Ureter (tissue), 1 donor: ENCODE measurements at places on chromosomes 3 and 15.

DNA sequence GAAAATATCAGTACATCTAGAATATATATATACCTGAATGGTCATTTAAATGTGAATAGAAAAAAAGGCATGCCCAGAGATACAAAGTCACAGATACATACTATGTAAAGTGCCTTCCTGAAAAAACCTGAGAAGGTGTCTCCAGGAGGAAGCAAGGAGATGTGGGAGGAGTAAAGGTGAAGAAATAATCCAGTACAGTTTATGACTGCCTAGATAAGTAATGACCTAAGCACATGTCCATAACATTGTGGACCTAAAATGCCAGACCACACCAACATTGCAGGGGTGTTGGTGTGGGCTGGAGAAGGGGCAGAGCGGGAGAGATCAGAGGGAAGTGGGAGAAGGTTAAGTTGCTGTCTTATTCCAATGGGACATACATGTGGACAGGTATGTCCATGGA, 226.9 kb downstream of the ZNF621 start:
- no peak for DNase-seq

- no peak for DNase-seq
Observed at GRCh38 chr3:89740080-89740880, 632.9 kb downstream of the EPHA3 start.

DNA sequence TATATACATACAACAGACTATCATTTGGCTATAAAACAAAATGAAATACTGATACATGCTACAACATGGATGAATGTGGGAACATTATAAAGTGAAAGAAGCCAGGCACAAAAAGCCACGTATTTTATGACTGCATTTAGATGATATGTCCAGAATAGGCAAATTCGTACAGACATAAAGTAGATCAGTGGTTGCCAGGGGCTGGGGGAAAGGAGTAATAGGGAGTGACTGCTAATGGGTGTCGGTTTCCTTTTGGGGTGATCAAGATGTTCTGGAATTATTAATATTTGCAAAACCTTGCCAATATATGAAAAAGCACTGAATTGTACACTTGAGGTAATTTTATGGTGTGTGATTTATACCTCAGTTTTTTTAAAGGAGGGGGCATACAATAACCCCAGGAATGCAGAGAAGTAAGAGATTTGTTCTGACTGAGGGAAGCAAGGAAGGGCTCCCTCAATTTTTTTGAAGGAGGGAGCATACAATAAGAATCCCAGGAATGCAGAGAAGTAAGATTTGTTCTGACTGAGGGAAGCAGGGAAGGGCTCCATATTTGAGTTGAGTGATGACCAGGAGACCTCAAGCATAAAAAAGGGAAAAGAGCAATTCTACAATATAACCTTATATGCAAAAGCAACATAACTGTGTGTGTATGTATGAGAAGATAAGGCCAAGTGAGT, 6.2 kb downstream of the PSMD6 start:
- DNase-seq, result no peak

- peak; percentile 90 for DNase-seq
Observed at GRCh38 chr15:44195151-44195740, at the start of gene FRMD5. TSS of gene FRMD5 (minus strand) at chr15:44195271.

- no peak for DNase-seq
Observed at GRCh38 chr3:63199606-63200005, 78.5 kb upstream of the SYNPR start.

- DNase-seq, result no peak
Observed at GRCh38 chr3:45499529-45499928, 95.0 kb upstream of the LIMD1 start.

GRCh38 chr3:69058180-69058946, 6.2 kb upstream of the TMF1 start:
- DNase-seq, result no peak

GRCh38 chr3:16186565-16186964, 12.1 kb downstream of the GALNT15 start:
- DNase-seq, result no peak

DNA sequence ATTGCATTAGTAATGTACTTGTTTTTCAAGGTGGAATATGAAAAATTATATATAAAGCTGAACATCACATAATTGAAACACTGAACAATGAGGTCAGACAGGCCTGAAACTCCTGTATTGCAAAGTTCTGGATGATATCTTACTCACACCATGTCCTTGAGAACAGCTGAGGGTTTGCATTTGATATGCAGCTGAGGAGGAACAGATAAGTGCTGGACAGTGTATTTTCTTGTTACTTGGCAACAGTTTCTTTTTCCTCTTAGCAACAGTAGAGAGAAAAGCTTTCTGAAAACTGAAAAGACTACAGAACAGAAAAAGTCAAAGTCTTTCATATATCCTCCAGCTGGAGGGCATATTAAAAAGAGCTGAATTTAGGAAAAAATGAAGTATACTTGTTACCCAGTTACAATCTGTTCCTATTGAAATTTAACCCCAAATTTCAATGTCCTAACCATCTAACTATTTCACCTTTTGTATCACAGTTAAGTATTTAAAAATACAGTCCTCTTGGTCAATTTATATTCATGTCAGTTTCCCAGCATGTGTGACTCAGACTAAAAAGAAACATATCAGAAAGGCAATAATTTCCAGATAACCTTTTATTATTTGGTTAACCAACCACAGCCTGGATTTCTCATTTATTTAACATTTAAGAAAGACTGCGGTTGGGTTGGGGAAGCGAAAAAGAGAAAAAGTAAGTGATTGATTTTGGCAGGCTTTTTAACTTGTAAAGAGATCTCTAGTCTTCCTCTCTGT, 733.0 kb upstream of the DPPA4 start:
- DNase-seq, result no peak

GRCh38 chr3:14885307-14885706, 62.1 kb upstream of the NR2C2 start:
- no peak for DNase-seq

GRCh38 chr15:85394554-85395333, 14.3 kb downstream of the AKAP13 start:
- DNase-seq, result no peak

- no peak for DNase-seq
Observed at GRCh38 chr3:58737644-58738043, 71.1 kb upstream of the FAM3D start.

- no peak for DNase-seq
Observed at GRCh38 chr3:170734043-170734734, 135.8 kb downstream of the RPL22L1 start.

DNA sequence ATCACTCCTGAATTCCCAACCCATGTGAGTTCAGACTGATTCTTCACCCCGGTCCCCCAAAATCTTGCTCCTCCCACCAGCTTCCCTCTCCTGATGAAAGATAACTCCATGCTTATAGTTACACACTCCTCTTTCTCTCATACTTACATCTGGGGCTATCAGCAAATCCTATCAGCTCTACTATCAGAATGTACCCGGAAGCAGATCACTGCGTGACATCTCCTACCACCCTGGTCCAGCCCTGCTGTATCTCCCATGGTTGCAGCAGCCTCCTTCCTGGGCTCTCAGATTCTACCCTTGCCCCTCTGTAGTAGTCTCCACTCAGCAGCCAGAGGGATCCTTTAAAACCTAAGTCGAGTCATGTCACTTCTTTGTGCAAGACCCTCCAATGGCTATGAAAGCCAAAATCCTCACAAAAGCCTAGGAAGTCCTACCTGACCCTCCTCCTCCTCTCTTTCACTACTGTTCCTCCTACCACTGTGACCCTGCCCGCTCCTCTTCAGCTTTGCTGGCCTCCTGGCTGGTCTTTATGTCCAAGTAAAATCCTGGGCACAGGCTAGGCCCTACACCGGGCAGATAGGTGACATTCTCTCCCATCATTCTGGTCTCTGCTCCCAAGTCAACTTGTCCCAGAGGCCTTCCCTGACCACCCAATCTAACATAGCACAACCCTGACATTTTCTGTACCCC, 16.2 kb downstream of the XIRP1 start:
- no peak for DNase-seq

- no peak for DNase-seq
Observed at GRCh38 chr3:103112273-103112672, 677.5 kb downstream of the ZPLD1 start.

DNA sequence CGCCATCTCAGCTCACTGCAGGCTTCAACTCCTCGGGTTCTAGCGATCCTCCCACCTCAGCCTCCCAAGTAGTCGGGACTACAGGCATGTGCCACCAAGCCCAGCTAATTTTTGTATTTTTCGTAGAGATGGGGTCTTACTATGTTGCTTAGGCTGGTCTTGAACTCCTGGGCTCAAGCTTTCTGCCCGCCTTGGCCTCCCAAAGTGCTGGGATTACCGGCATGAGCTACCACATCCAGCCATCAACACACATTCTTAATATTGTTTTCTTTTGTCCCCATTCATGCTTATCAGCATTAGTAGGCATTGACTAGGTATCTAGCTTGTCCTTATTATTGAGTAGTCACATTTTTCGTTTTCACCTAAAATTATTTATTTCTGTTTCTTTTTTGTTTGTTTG, 168.3 kb downstream of the GHSR start:
- DNase-seq, result no peak

DNA sequence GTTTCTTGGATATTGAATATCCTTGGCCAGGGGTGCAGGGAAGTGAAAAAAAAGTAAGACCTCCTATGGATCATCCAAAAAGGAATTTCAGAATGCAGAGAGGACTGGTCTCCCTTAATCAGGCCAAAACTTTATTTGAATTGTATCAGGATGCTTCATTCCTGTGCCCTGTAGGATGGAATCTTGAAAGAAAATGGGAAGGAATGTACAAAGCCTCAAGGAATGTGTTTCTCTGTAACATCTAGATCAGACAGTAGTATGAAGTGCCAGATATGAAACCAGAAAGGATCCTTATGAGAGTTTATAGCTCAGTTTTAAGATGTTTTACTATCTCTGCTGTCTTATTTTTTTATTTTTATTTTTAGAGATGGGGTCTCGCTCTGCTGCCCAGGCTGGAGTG, 6.5 kb upstream of the GSK3B start:
- no peak for DNase-seq

DNA sequence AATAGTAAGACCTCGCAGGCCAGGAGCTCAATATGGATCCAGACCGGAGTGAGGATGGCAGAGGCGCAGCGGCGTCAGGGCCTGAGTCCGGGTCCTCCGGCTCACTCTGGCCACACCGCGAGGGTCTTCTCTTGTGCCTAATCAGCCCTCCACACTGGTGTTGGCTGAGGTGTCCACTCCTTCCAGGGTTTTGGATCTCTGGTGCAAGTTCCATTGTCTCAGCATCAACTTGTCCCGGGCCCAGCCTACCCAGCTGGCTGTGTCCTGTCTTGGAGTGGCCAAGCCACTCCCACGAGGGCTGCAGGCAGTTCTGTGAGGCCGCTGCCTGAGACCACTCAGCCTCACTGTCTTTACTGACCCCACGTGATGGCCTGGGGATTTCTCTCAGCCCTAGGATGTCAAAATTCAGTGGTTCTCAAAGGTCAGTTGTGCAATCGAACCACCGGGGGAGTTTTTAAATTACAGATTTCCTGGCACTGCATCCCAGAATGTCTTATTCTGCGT, 12.6 kb upstream of the GOLGA6L7 start:
- no peak for DNase-seq

GRCh38 chr3:18716101-18716500, 291.0 kb upstream of the SATB1 start:
- no peak for DNase-seq

- no peak for DNase-seq
Observed at GRCh38 chr3:115699706-115700105, 76.4 kb downstream of the GAP43 start.
